ENCODE measurements at places on chromosomes 2 and 18.

DNA sequence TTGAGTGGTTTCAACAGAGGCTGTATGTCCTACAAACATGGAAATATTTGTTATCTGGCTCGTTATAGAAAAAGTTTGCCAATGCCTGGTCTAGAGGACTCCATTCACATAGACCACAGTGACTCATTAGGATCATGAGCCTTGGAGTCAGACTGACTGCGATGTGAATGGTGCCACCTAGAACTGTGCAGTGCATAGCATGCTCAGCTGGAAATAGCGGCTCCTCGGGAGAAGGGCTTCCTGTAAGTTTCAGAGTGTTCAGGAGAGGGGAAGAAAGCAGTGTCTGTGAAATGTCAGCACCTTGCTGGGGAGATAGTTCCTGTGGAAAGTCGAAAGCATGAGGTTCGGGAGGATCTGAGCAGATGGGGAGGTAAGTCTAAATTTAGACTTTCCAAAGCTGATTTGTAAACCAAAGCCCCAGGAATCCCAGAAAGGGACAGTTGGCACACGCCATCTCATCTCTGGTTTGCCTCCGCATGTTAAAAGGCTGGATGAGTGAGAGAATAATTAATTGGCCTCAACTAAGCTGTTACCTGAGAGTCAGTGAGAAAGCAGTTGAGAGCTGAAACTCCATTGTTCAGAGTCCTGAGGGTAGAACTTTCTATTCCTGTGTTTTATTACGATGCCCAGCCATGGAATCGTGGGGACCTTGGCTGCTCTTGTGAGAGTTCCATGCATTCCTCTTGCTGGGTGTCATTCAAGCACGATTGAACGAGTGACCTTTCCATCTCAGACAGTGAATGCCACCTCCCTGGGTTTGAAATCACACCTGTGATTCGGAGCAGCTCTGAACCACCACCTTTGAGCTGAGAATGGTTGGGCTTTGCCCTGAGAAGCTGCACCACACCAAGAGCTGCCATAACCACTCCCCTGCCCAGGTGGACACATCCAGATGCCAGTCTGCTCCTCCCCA, 99.5 kb downstream of the MAPK4 start:
- peak; percentile 24 for DNase-seq

GRCh38 chr2:226705133-226705886, 94.3 kb downstream of the IRS1 start:
- DNase-seq: no peak

DNA sequence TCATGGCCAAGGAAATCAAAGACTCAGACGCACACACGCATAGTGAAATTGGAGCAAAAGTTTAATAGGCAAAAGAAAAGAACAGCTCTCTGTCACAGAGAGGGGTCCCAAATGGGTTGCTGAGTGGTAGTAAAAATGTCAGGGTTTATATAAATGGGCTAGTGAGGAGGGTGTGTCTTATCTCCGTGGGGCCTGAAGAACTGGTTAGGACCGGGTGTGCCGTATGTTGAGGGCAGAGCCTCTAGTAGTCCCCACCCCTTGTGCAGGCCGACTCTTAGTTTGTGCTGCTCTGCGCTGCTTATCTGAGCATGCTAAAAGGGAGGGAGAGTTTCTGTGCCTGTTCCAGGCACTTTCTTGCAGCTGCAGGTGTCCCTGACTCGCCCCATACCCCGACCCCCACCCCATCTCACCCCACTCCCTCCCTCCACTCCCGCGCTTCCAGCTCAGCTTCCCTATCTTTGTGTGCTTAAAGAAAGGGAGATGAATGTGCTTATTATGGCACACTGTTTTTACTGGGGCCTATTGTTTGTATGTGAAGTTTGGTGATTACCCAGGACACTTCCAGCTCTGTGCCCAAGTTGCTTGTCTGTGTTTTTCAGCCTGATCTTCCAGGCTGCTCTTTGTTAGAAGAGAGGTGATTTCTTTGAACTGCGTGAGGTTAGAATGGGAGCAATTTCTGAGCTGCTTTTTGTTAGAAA, 167.4 kb downstream of the SPAG16 start:
- DNase-seq: no peak

- no peak for DNase-seq
Observed at GRCh38 chr2:1671916-1672315, 72.4 kb downstream of the PXDN start.

DNA sequence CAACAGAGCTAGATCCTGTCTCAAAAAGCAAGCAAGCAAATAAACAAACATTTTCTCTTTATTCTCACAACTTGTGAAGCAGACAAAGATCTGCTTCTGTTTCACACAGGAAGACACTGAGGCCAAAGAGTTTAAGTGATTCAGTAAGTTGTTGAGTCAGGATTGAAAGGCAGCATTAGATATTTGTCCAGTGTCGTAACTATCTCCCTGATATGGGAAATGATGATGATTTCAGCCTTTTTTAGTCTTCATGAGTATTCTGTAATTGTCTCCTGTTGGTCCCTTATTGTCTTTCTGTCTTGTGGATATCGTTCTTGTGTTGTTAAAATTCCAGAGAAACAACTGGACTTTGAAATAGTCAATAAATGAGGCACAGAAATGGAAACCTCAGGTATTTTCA, 59.6 kb downstream of the GATA6 start:
- DNase-seq: no peak

DNA sequence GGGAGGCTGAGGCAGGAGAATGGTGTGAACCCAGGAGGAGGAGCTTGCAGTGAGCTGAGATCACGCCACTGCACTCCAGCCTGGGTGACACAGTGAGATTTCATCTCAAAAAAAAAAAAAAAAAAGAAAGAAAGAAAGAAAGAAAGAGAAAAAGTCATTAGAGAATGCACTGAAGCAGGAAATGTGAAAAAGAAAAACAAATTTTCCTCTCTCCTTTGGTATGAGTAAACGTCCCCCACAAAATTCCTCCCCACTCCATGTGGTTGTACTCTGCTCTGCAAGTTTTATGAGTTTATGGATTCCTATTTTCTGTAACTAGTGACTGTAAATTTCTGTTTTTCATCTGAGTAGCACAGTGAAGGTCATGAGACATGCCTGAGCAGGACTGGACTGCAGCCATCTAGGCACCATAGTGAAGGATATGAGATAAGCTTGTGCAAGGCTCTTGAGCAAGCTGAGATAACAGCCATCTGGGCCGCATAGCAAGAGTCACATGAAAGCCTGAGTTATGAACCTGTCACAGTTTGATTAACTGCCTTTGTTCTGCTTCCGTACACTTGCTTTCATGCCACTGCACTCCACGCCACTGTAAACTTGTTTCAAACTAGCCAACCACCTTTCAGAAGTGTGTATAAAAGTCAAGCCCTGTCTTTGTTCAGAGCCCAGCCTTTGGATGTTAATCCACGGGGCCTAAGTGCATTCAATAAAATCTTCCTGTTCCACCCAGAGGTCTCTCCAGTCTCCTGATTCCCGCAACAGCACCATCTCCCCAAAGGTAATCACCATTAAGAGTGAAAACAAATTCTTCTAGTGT, 50.2 kb downstream of the SKA1 start:
- no peak for DNase-seq

GRCh38 chr18:406677-407076, 93.8 kb downstream of the COLEC12 start:
- DNase-seq: no peak

- DNase-seq: no peak
Observed at GRCh38 chr18:45976974-45977373, 9.8 kb upstream of the EPG5 start.

- no peak for DNase-seq
Observed at GRCh38 chr2:3387011-3387410, 7.5 kb downstream of the TRAPPC12 start.
